ENCODE measurements at places on chromosomes 12 and 14. TPM values are rescaled to one million over a fixed set of nuclear protein-coding genes. Genes with fewer than 3 reads are reported as not detected.

DNA sequence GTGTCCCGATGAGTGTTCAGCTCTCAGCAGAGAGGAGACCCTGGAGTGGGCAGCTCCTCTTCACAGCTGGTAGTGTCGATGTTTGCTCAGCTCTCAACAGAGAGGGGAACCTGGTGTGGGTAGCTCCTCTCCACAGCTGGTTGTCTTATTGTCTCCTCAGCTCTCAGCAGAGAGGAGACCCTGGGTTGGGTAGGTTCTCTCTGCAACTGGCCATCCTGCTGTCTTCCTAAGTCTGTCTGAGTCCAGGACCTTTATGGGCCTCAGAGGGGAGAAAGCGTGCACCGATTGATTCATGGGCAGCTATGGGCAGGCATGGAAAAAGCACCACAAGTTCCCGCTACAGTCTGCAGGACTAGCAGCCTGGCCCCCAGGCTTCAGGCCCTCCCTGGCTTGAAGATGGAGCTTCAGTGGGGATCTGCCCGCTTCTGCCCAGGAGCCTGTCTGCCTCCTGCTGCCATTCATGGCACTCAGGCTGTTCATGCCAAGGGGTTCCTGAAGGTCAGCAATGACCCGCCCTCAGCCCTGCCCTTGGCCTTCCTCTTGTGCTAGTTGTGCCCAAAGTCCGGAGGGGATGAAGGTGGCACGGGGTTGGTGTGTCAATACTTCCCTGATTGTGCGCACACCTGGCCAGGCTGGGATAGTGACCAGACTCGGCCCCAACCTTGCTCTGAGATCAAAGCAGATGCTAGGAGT lies 224.2 kb downstream of the KCNC2 start:
- DNase-seq, result no peak

DNA sequence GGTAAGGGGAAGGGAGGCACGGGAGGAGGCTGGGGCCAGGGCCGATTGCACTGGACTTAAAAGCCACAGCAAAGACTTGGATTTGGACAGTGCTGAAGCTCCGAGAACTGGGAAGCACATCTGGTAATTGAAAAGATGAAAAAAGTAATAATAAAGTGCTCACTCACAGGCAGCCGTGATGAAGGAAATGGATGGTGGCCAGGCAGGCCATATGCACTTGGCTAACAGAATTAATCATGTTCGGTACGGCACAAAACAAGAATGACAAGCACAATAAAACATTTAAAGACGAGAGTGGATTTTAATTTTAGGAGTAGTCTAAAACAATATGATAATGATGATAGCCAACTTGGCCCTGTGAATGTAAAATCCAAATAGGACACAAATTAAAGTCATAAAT lies 154.3 kb downstream of the VRK1 start:
- no peak for DNase-seq

Gene NDRG2
- 5.8 TPM for total RNA-seq

DNA sequence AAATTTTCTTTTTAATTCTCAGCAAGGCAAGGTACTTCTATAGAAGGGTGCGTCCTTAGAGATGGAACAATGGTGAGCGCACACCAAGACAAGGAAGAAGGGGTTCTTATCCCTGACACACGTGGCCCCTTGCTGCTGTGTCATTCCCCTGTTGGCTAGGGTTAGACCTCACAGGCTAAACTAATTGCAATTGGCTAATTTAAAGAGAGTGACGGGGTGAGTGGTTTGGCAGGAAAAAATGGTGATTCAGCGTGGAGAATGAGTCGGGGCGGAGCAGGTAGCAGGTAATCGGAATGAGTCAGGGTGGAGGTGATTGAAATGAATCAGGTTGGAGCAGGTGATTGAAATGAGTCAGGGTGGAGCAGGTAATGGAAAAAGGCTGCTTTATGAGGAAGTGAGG lies 36.3 kb upstream of the HECTD1 start:
- DNase-seq, result no peak

- DNase-seq, result no peak
Measured at GRCh38 chr14:84085493-84085892, 1444.5 kb upstream of the FLRT2 start.
